IPS DF 19.7 (cell line): ENCODE measurements at places on chromosomes 16 and 17.

- DNase-seq: no peak
Observed at GRCh38 chr16:1182316-1182671, 29.4 kb downstream of the CACNA1H start.

- no peak for DNase-seq
Observed at GRCh38 chr17:10681866-10682446, 15.4 kb downstream of the SCO1 start.

GRCh38 chr16:56355786-56356275, 69.5 kb downstream of the AMFR start:
- no peak for DNase-seq

DNA sequence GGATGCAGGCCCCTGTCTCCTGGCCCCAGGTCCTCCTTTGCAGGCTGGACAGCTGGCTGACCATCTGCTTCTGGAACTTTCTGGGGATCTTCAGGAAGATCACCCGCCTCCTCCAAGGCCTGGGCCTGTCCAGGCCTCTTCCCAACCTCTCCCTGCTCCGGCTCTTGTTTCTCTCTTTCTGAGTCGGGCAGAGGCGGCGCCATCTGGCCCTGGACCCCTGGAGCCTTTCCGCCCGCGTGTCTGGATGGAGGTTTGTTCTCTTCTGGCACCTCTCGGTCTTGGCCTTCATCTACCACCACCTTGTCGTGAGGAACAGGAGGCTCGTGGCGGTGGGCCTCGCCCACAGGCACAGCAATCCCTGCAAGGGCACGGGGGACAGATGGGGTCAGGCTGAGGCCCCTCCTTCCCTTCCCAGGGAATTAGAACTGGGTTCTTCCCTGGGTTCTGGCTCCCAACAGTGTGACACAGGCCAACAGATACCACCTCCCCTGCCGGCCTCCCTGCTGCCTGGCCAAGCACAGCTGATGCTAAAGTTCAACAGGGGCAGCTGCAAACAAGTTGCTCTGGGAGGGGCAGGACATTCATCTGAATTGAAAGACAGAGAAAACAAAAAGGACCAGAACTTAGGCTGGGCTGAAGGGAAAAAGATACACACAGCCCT, 13.3 kb downstream of the NDUFAF8 start:
- no peak for DNase-seq

GRCh38 chr16:66099306-66099705, 267.2 kb upstream of the CDH5 start:
- no peak for DNase-seq

DNA sequence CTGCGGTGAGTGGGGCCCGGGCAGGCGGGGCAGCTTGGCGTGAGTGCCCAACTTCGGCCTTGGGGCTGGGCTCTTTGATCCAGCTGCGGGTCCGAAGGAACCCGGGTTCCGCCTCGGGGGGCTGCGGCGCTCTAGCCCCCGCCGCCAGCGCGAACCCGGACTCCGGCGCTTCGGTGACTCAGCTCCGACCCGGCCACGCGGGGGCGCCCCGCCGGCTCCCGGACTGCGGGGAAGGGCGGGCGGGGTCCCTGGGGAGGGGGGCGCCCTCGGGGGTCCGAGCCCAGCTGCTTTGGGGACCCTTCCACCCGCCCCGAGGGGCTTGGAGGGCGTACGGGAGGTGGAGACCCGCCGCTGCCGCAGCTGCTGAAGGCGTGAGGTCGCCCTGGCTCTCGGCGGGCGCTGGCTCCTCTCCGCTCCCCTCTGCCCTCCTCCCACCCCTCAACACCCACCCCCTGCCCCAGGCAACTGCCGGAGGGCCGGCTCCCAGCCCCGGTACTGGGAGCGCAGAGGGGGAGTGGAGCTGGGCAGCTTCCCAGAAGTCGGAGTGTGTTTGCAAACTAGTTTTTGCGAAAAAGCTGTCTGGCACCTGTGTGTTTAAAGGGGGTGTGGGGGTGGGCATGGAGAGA, 516 bp downstream of the CPNE2 start:
- no peak for DNase-seq

DNA sequence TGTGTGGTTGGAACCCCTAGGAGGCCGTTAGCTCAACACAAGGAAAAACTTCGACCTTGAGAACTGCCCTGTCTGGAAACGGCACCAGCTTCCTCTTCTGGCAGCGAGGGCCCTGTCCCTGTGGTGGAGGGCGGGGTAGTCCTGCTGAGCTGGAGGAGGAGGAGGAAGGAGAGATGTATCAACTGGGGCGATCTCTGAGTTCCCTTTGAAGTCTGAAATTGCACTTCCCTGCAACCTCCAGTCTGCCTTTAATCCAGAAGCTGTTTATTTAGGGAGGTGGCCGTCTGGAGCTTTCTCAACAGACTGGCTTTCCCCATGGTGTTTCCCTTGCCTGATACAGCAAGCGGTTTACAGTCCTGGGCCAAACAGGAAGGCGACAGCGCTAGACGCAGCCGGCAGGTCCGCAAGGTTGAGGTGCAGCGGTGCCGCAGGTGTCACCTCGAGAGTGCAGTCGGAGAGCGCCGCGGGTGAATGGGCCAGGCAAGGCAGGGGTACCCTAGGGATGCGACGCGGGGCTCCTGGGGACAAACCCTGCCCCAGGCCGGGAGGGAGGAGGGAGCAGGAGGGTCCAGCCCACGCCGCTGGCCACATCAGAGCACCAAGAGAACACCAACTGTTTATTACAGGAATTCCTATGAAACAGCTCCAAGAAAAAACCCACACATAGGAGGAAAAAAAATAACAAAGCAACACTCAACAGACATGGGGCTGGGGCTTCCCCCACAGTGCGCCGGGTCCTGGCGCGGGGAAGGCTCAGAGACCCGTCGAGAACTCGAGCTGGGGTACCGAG, 11.4 kb upstream of the MRPS23 start:
- DNase-seq: no peak

DNA sequence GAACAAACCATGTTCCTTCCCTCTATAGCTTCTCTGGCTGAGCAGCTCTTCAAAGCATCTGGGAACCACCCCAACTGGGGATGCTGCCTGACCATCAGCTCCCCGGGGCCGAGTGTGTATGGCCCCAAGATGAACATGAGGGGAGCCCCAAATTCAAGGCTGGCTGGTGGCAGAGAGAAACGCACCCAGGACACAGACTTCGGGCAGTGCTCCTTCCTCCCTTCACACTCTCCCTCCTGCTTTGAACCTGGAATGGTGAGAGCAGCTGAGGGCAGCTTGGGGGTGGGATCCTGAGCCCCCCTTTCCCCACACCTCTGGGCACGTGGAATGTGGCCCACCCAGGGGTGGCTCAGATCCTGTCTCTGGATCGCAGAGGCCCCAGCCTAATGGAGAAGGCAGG, 17.2 kb downstream of the TLE7 start:
- no peak for DNase-seq

- DNase-seq: no peak
Observed at GRCh38 chr16:9545522-9546437, 454.3 kb downstream of the HAPSTR1 start.

GRCh38 chr16:2079311-2079800, 31.6 kb downstream of the TSC2 start:
- no peak for DNase-seq

- DNase-seq: no peak
Observed at GRCh38 chr16:69709456-69710084, 16.8 kb downstream of the NQO1 start.

GRCh38 chr17:71089431-71089830, 920.1 kb downstream of the KCNJ2 start:
- no peak for DNase-seq

DNA sequence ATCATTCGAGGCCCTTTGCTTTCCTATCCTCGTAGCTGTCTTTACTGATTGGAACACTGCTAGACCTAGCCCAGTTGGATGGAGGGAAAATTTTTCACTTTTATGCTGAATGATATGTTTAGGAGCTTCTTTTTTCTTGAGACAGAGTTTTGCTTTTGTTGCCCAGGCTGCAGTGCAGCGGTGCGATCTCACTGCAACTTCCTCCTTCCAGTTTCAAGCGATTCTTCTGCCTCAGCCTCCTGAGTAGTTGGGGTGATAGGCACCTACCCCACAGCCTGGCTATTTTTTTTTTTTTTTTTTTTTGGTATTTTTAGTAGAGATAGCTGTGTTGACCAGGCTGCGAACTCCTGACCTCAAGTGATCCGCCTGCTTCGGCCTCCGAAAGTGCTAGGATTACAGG, 17.3 kb upstream of the PSMC5 start:
- DNase-seq: no peak

DNA sequence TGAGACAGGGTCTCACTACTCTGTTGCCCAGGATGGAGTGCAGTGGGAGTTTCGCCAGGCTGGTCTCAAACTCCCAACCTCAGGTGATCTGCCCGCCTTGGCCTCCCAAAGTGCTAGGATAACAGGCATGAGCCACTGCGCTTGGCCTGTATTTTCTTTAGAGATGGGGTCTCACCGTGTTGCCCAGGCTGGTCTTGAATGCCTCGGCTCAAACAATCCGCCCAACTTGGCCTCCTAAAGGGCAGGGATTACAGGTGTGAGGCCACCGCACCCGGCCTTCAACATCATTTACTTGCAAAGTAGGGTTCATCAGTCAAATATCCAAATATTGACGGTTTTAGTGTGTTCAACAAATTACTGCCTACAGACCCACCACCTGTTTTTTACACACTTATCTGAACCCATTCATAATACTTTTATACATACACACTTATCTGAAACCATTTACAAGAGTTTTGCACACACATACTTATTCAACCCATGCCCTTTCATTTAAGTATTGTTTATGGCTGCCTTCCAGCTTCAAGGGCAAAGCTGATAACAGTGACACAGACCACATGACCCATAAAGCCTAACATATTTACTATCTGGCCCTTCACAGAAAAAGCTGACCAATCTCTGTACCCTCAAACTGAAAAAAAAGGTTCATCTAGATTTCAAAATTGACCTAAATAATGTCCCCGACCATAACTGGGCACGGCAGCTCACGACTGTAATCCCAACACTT, 11.9 kb downstream of the TMEM170A start:
- DNase-seq: no peak

- DNase-seq: no peak
Observed at GRCh38 chr17:61848247-61848646, 15.1 kb downstream of the BRIP1 start.

- no peak for DNase-seq
Observed at GRCh38 chr17:43316522-43317142, 82.2 kb upstream of the ARL4D start.

- DNase-seq: no peak
Observed at GRCh38 chr17:78172249-78173051, 4.1 kb downstream of the SYNGR2 start.
